ENCODE measurements at places on chromosomes 2 and 18. TPM values are rescaled to one million over a fixed set of nuclear protein-coding genes. Genes with fewer than 3 reads are reported as not detected.

Gene ZNF516
- 34.1 TPM for total RNA-seq

GRCh38 chr18:48023334-48024008 is 93.0 kb upstream of the SMAD2 start:
- H3K36me3 ChIP-seq, result no peaks in the 10 kb centered on the region
- H3K27me3 ChIP-seq, result peaks cover 20% of the 10 kb centered on the region
- no peak for DNase-seq
- no peak overlapping the region for H3K4me3 ChIP-seq
- peaks cover 18% of the 10 kb centered on the region for H3K4me1 ChIP-seq
- peak overlapping the region; percentile 55 for H3K27ac ChIP-seq

DNA sequence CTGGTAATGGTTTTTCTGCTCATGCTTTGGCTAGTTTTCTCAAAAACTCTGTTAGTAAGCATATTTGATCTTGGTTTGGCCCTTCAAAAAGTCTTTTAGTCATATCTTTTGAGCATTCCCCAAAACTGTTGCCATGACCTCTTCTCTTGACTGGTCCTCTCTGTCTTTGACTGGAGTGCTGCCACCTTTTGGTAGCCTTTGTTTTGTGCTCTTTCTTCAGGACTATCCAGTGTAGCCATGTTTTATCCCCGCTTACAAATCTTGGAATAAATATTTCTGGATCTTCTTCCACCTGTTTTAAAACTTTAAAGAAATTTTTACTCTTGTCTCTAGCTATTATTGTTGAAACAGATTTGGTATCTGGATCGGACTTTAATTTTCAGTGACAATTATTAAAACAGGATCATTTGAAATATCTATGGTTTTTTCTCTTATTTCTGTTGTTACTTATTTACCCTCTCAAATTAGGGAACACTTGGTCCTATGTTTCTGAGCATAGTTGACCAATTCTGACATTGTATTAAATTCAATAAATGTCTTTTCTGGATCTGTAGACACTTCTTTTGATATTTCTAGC is 965 bp upstream of the ELOA2 start:
- H3K4me1 ChIP-seq, result no peaks in the 10 kb centered on the region
- H3K36me3 ChIP-seq, result no peaks in the 10 kb centered on the region
- no peak overlapping the region for H3K4me3 ChIP-seq
- H3K27me3 ChIP-seq, result no peaks in the 10 kb centered on the region
- DNase-seq, result no peak
- H3K27ac ChIP-seq, result no peak overlapping the region

DNA sequence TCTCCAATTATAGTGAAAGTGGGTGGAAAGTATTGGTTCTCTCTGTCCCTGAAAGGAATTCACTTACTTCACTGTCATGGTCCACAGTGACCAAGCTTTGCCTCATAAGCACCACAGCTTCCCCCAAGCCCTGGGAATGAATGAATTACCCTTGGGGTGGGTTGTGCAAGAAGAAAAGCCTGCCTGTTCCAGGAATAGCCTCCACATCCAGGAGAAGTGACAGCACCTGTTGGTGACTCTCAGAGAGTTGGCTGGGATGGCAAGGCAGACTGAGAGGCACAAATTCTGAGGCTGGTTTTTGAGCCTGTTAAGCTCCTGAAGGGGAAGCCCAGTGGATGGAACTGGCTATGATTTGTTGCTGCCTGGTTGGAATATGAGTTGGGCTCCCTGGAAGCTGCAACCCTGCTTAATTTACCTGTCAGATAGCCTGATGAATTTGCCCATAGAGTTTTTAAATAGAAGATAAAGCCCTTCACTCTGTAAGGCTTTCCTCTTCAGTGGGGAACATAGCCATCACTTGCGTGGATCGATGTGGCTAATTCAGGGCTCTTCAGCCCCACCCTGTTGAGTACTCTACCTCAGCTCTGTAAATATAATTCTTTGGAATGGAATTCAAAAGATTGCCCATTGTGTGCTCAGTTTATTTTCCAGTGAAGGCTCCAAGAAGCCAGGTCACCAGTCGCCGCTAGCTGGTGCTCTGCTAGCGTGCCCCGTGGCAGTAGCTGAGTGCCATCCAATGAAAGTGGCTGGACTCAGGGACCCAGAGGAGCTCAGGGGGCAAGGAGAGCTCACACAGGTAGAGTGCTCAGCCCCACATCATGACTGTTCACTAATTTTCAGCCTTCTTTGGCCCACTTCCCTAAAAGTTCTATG is 479.3 kb downstream of the IRS1 start:
- no peaks in the 10 kb centered on the region for H3K36me3 ChIP-seq
- H3K27ac ChIP-seq, result no peak overlapping the region
- no peak overlapping the region for H3K4me3 ChIP-seq
- no peaks in the 10 kb centered on the region for H3K27me3 ChIP-seq
- DNase-seq, result no peak
- H3K4me1 ChIP-seq, result no peaks in the 10 kb centered on the region

Gene CTIF
- total RNA-seq, result 48.5 TPM

Gene DNMT3A
- 139 TPM for total RNA-seq

GRCh38 chr2:199131136-199131655 is 326.5 kb downstream of the SATB2 start:
- no peak for DNase-seq
- H3K4me1 ChIP-seq, result peaks cover 8% of the 10 kb centered on the region
- H3K4me3 ChIP-seq, result no peak overlapping the region
- H3K27me3 ChIP-seq, result no peaks in the 10 kb centered on the region
- no peaks in the 10 kb centered on the region for H3K36me3 ChIP-seq
- H3K27ac ChIP-seq, result no peak overlapping the region
